ENCODE measurements at places on chromosomes 6 and 20. TPM values are rescaled to one million over a fixed set of nuclear protein-coding genes. Genes with fewer than 3 reads are reported as not detected.

DNA sequence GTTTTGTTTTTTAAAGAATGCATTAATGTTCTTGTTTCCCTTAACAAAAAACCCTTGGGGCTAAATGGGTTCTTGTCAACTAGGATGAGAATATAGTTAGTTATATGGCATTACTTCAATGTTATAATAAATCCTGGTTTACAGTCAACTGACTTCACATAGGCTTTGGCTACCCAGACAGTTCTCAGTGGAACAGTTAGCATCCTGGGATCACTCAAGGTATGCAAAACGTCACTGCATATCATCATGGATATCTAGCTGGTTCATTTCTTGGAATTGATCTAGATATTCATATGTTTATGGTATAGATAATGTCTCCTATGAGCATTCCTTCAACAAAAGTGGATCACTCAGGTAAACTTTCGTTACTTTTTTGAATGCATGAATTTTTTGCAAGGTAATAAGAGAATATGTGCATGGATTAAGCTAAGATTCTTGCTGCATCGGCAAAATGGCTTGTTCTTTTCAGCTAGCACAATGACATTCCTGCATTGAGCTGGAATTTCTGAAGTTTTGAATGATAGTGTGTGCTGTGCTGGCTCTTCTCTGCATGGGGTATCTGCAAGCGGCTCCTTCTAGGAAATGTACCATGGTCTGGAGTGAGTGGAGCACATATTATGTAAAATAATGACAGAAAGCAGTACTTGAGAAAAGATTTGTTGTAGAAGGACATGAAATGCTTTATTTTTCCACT, 138.9 kb downstream of the ADGRG6 start:
- no peak overlapping the region for H3K4me3 ChIP-seq
- H3K27ac ChIP-seq, result no peak overlapping the region
- DNase-seq, result no peak

Gene RIPPLY2
- not detected for total RNA-seq

Gene ELOVL2
- total RNA-seq, result 1.0 TPM

Gene MEI4
- total RNA-seq, result not detected

Gene TDRD6
- total RNA-seq, result 0.33 TPM

GRCh38 chr6:163285691-163286090, 128.8 kb upstream of the QKI start:
- H3K27ac ChIP-seq, result no peak overlapping the region
- no peak overlapping the region for H3K4me3 ChIP-seq

- no peak overlapping the region for H3K27ac ChIP-seq
- H3K4me1 ChIP-seq, result no peaks in the 10 kb centered on the region
- H3K4me3 ChIP-seq, result no peak overlapping the region
- no peak for DNase-seq
- no peaks in the 10 kb centered on the region for H3K36me3 ChIP-seq
Measured at GRCh38 chr20:10454151-10454750, 19.1 kb downstream of the SLX4IP start.

DNA sequence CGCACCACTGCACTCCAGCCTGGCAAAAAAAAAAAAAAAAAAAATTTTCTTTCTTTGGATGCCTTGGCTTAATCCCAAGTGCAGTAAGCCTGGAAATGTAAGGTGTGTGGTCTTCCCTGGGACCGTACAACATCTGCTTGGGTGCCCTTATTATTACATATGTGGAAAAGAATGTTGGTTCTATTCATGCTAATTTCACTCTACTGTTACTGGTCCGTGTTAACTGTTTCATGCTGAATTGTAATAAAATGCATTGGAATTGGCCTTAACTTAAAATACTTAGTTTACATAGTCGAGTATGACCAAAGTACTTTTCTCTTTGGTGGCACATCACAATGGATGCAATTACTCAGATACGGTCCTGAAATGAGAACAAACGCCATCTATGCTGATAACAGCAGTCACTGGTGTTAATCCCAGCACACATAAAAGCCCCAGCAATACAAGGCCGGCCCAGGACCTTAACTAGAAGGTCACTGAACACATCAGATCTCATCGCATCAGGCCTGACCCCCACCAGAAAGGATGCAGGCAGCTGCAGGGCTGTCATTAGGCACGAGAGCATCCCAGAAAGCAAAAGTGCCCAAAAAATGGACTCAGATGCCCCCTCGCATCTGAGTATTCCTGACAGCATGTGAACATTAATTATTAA, 1.2 kb downstream of the SERPINB6 start:
- H3K27ac ChIP-seq, result peak overlapping the region; percentile 85
- no peaks in the 10 kb centered on the region for H3K27me3 ChIP-seq
- H3K4me3 ChIP-seq, result peak overlapping the region; percentile 70
- H3K36me3 ChIP-seq, result no peaks in the 10 kb centered on the region
- H3K4me1 ChIP-seq, result no peaks in the 10 kb centered on the region

DNA sequence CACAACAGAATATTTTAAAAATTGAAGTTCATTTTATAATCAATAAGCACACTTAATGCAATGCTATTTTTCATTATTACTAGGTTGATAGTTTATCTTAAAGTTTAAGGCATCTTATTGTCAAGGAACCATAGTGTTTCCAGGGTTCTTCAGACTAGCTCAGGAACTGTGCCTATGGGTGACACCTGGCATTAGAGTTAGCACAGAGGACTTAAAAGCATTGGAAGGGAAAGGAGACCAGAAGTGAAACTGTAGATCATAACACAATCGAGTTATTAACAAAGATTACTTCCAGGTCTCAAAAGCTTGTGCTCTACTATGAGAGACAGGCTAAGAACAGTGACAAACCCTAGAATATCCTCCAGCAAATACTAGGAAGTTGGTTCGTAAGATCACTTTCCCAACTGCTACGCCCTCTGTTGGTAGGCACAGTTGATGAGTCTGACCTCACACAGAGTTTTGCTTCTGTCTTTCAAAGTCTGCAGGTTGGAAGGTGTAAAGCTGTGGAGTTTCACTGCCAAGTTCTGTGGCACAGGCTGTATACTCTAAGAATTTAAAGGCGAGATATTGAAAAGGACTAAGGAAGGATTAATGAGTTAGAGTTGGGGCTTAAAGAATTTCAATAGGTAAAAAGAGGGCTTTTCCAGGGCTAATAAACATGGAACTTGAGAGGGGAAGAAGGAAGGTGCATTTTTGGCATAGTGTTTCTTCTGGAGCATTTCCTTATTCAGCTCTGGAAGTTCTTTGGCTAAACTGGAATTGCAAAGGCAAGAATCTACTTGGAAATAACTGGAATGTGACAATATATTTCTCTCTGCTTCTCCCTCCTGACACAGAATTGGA, 531.3 kb upstream of the JAG1 start:
- H3K27ac ChIP-seq, result no peak overlapping the region
- H3K4me1 ChIP-seq, result no peaks in the 10 kb centered on the region
- H3K36me3 ChIP-seq, result no peaks in the 10 kb centered on the region
- H3K4me3 ChIP-seq, result no peak overlapping the region

GRCh38 chr6:27785294-27785693, 126.9 kb downstream of the OR2B2 start:
- H3K27ac ChIP-seq, result no peak overlapping the region
- DNase-seq, result no peak
- no peak overlapping the region for H3K4me3 ChIP-seq
- no peaks in the 10 kb centered on the region for H3K36me3 ChIP-seq

DNA sequence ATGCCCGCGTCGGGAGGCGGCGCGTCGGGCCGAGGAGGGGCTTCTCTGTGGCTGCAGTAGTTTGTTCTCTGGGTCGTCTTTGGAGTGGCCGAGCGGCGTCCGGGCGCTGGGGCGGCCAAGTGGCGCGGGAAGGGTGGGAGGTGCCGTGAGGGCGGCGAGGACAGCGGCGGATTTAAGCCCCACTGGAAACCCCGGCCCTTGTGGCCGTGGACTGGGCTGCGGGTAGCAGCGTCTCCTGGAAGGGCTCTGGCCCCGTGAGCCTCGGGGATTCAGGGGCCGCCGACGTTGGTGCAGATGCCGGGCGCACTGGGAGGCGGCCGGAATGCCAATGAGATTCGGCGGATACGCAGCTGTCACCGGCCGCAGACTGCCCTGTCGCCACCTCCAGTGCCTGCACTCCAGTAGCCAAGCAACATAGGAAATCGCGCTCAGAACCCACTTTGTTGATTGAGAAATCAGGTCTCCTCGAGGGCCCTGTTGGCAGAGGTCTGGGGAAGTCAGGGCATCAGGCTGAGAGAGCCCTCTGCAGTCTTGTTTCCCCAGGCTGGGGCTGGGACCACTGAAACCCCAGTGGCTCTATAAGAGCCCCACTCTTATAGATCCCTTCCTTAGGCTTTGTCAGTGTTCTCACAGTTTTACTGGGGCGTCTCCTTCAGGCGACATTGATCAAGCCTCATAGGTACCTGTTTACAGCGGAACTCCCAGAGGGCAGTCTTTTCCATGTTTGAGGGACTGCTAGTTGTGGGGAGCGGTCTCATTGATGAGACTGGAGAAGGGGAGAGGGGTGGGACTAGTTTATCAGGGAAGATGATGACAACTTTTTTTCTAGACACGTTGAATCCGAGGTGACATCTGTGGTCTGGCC, 642 bp downstream of the GZF1 start:
- peak overlapping the region; percentile 86 for H3K4me3 ChIP-seq
- peaks cover 5% of the 10 kb centered on the region for H3K36me3 ChIP-seq
- no peak for DNase-seq
- H3K27ac ChIP-seq, result peak overlapping the region; percentile 95
- H3K4me1 ChIP-seq, result peaks cover 14% of the 10 kb centered on the region

Gene TXLNB
- 1.5 TPM for total RNA-seq

DNA sequence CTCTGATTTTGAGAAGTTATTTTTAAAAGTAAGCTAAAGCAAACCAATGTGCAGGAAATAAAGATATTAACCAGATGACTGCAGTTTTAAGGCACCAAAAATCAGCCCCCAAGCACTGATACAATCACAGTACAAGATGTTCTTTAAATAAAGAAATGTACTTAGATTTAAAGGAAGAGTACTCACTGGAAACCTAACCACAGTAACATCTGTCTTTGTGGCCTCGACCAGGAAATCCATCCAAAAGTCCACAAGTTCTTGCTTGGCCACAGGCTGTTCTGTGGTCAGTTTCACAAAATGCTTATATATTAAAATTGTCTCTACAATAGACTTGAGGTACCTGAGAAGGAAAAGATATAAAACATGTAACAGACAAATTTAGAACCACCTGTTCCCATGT, 105.9 kb upstream of the MAP7 start:
- no peak overlapping the region for H3K27ac ChIP-seq
- H3K4me3 ChIP-seq, result no peak overlapping the region
- peak; percentile 47 for DNase-seq
- no peaks in the 10 kb centered on the region for H3K36me3 ChIP-seq
- H3K27me3 ChIP-seq, result no peaks in the 10 kb centered on the region

Gene KCNB1
- total RNA-seq, result under 0.01 TPM

DNA sequence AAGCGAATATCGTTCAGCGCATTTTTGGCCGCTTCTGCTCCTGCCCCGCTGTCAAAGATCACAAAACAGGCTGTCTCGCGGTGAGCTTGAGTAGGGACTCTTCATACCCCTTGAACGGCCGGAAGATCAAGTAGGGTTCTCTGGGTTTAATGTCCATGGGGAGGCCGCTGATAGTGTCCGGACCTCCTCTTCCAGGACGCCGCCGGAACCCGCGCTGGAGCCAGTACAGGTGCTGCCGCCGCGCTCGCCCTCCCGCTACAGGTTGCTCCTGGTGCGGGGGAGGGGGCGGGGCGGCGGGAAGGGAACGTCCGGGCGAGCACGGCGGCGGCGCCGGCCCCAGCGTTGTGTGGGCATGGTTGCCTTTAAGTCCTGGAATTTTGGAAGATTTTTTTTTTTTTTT, 67.4 kb downstream of the KHDC1L start:
- no peaks in the 10 kb centered on the region for H3K27me3 ChIP-seq
- H3K4me1 ChIP-seq, result no peaks in the 10 kb centered on the region
- H3K27ac ChIP-seq, result no peak overlapping the region
- H3K36me3 ChIP-seq, result no peaks in the 10 kb centered on the region
- H3K4me3 ChIP-seq, result no peak overlapping the region

DNA sequence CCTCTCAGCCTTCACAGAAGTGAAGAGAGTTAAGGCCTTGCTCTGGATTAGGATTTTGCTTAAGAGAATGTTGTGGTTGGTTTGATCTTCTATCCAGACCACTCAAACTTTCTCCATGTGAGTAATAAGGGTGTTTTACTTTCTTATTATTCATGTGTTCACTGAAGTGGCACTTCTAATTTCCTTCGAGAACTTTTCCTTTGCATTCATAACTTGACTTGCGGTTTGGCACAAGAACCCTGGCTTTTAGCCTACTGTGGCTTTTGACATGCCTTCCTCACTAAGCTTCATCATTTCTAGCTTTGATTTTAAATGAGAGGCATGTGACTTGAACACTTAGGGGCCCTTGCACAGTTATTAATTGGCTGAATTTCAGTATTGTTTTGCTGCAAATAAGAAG, 166.1 kb upstream of the OPRM1 start:
- H3K36me3 ChIP-seq, result no peaks in the 10 kb centered on the region
- no peak overlapping the region for H3K4me3 ChIP-seq
- no peak for DNase-seq
- no peak overlapping the region for H3K27ac ChIP-seq
- no peaks in the 10 kb centered on the region for H3K4me1 ChIP-seq
- no peaks in the 10 kb centered on the region for H3K27me3 ChIP-seq

- peaks cover 19% of the 10 kb centered on the region for H3K4me1 ChIP-seq
- H3K36me3 ChIP-seq, result no peaks in the 10 kb centered on the region
- no peak overlapping the region for H3K4me3 ChIP-seq
- H3K27me3 ChIP-seq, result no peaks in the 10 kb centered on the region
- DNase-seq, result no peak
Measured at GRCh38 chr20:45909817-45910669, 1.9 kb downstream of the PLTP start.

Gene MAP7
- total RNA-seq, result 1.5 TPM

GRCh38 chr6:116840091-116840490, 11.2 kb upstream of the GPRC6A start:
- DNase-seq, result peak; percentile 38
- no peaks in the 10 kb centered on the region for H3K4me1 ChIP-seq
- no peaks in the 10 kb centered on the region for H3K36me3 ChIP-seq
- no peaks in the 10 kb centered on the region for H3K27me3 ChIP-seq
- H3K27ac ChIP-seq, result no peak overlapping the region

DNA sequence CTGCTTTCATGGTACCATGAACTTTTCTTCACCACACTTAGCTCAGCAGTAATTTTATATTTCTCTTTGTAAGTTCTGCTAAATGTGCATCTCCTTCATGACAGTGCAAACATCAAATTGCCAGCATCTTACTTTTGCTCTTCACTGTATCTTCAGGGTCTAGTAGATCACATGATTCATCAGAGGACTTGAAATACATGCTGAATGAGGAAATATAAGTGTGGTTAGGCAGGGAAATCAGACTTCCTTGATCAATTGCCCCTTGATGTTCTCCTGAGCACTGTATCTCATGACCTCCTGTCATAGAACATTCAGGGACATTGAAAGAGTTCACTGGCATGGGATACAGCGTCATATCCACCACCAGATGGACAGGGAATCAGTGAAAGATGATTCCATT, 25.3 kb upstream of the POLR1H start:
- H3K36me3 ChIP-seq, result no peaks in the 10 kb centered on the region
- H3K27me3 ChIP-seq, result no peaks in the 10 kb centered on the region
- H3K4me1 ChIP-seq, result no peaks in the 10 kb centered on the region
- no peak for DNase-seq
- no peak overlapping the region for H3K27ac ChIP-seq

GRCh38 chr6:80341330-80341729, 234.9 kb downstream of the BCKDHB start:
- DNase-seq, result peak; percentile 76
- no peak overlapping the region for H3K4me3 ChIP-seq
- H3K27me3 ChIP-seq, result no peaks in the 10 kb centered on the region
- H3K36me3 ChIP-seq, result no peaks in the 10 kb centered on the region
- no peak overlapping the region for H3K27ac ChIP-seq

Gene OR2H2
- total RNA-seq, result not detected

Gene BCAS1
- total RNA-seq, result under 0.01 TPM

- no peaks in the 10 kb centered on the region for H3K27me3 ChIP-seq
- no peaks in the 10 kb centered on the region for H3K36me3 ChIP-seq
- no peak overlapping the region for H3K4me3 ChIP-seq
- DNase-seq, result no peak
- no peaks in the 10 kb centered on the region for H3K4me1 ChIP-seq
- no peak overlapping the region for H3K27ac ChIP-seq
Measured at GRCh38 chr6:360764-361373, 30.7 kb upstream of the IRF4 start.

All from fibroblast of lung (primary cell).